ENCODE measurements at places on chromosomes 3 and 15. TPM values are rescaled to one million over a fixed set of nuclear protein-coding genes. Genes with fewer than 3 reads are reported as not detected.

- peak; percentile 66 for DNase-seq
- H3K27me3 ChIP-seq: no peaks in the 10 kb centered on the region
- H3K36me3 ChIP-seq: peaks cover 51% of the 10 kb centered on the region
These were observed 223.4 kb upstream of the CGNL1 start for GRCh38 chr15:57152666-57153539.

DNA sequence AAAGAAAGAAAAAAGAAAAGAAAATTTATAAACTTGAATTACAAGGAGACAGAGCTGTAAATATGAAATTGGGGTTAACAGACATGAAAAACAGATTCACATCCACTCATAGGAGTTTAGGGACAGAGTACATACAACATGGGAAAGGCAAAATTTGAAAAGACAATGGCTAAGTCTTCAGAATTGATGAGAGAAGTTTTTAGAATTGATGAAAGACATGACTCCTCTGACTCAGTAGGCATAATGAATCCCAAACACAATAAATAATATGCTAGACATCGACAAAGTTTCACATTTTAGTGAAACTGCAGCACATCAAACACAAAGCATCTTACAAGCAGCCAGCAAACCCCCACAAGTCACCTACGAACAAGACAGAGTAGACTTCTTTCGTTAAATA lies 84.4 kb upstream of the MELTF start:
- H3K27me3 ChIP-seq: no peaks in the 10 kb centered on the region
- DNase-seq: no peak
- H3K27ac ChIP-seq: no peak overlapping the region

DNA sequence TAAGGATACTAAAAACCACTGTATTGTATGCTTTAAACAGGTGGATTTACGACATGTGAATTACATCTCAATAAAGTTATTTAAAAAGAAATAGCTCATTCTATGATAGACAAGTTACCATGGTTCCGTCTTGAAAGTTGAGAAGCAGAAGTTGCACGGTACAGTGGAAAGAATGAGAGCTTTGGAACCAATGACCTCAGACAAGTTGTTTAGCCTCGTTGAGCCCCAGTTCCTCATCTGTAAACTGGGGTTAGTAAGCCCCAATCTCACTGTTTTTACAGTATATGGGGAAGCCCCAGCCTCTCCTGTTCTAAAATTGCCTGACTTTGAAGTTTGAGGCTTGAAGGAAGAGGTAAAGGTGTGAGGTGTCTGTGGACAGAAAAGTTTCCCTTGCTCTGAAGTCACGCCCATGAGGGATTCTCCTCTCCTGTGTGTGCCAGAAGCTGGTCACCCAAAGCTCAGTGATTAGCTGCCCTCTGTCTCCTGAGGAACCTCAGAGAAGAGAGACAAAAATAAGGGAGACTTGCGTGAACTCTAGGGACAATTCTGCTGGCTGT lies 10.0 kb downstream of the CRYGS start:
- peak overlapping the region; percentile 100 for H3K27ac ChIP-seq
- H3K36me3 ChIP-seq: peaks cover 16% of the 10 kb centered on the region
- H3K4me1 ChIP-seq: peaks cover 52% of the 10 kb centered on the region
- no peaks in the 10 kb centered on the region for H3K27me3 ChIP-seq
- peak overlapping the region; percentile 78 for H3K4me3 ChIP-seq

Gene SLCO3A1
- 13.4 TPM for total RNA-seq

DNA sequence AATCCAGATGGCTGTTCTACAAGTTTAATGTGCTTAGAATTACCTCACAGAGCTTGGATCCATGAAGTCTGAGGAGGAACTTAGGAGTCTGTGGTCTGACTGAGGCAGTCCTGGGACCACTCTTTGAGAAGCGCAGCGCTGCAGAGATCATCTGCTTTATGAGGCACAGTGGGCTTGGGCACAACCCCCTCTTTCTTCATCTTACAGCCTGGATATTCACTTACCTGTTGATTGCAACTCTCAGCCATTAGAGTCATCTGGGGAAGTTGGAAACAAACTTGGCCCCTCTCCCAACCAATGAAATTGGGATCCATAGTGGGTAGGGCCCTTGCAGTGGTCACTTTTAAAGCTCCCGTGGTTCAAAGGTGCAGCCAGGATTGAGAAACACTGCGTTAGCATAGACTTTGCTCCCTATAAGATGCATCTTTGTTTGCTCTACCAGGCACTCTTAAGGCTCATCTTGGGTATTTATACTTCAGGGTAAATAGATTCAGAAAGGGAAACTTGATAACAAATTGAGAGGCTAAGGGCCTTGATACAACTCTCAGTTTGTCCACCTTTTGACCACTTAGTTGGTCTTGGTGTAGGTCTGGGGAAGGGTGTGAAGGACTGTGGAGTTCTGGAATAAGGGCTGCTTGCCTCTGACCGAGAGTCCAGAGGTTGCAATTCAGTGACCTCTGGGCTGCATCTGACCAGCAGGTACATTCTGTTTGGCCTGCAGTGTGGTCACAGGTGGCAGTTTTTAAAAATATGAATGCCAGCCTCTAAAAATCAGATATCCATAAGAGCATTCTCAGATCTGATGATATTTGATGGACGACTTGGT lies 22.8 kb downstream of the FEM1B start:
- peaks cover 26% of the 10 kb centered on the region for H3K4me1 ChIP-seq
- H3K36me3 ChIP-seq: peaks cover 6% of the 10 kb centered on the region
- H3K27ac ChIP-seq: no peak overlapping the region
- no peak for DNase-seq
- no peak overlapping the region for H3K4me3 ChIP-seq

GRCh38 chr3:38455639-38456430 lies 2.1 kb downstream of the ACVR2B start:
- H3K36me3 ChIP-seq: peaks cover under 1% of the 10 kb centered on the region
- peaks cover 17% of the 10 kb centered on the region for H3K4me1 ChIP-seq
- H3K27ac ChIP-seq: peak overlapping the region; percentile 78
- H3K27me3 ChIP-seq: peaks cover 10% of the 10 kb centered on the region
- no peak for DNase-seq
- H3K4me3 ChIP-seq: peak overlapping the region; percentile 99

GRCh38 chr3:31732548-31732947 lies 199.8 kb downstream of the STT3B start:
- no peaks in the 10 kb centered on the region for H3K4me1 ChIP-seq
- no peaks in the 10 kb centered on the region for H3K36me3 ChIP-seq
- H3K27me3 ChIP-seq: no peaks in the 10 kb centered on the region

Gene CDCP1
- 3.2 TPM for total RNA-seq

- DNase-seq: no peak
- no peaks in the 10 kb centered on the region for H3K36me3 ChIP-seq
- H3K4me1 ChIP-seq: no peaks in the 10 kb centered on the region
- H3K4me3 ChIP-seq: no peak overlapping the region
These were observed 128.1 kb downstream of the IQCH start for GRCh38 chr15:67382723-67383122.

GRCh38 chr3:42961633-42962032 lies 17.5 kb upstream of the GASK1A start:
- H3K27me3 ChIP-seq: peaks cover 10% of the 10 kb centered on the region
- H3K36me3 ChIP-seq: no peaks in the 10 kb centered on the region
- H3K27ac ChIP-seq: no peak overlapping the region
- peaks cover 2% of the 10 kb centered on the region for H3K4me1 ChIP-seq
- peak; percentile 64 for DNase-seq

GRCh38 chr3:132008837-132009236 lies 26.0 kb downstream of the CPNE4 start:
- H3K27ac ChIP-seq: no peak overlapping the region
- no peak overlapping the region for H3K4me3 ChIP-seq
- H3K36me3 ChIP-seq: no peaks in the 10 kb centered on the region
- no peaks in the 10 kb centered on the region for H3K27me3 ChIP-seq
- no peak for DNase-seq

Gene CPNE9
- total RNA-seq: 0.17 TPM

DNA sequence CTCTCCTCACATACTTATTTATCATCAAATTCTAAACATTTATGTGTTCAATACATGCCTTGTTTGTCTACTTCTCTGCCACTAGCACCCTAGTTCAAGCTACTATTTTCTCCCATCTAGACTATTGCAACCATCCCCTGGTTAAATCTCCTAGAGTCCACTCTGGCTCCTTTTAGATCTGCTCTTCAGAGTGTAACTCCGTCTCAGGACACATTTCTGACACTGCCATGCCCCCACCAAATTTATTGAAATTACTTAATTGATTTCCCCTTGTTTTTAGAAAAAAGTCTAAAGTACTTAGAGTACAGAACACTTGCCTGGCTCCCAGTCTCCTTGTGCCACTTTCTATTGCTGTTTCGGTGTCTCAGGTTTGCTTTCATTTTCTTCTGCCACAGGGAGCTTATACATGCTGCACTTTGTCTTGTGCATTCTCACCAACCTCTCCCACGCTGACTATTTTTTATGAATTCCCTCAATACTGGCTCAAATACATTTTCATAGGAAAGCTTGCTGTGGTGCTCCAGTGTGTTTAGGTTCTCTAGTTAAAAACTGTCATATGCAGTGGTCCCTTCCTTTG lies 792.3 kb downstream of the DIPK2A start:
- no peaks in the 10 kb centered on the region for H3K27me3 ChIP-seq
- H3K4me1 ChIP-seq: no peaks in the 10 kb centered on the region

- H3K4me3 ChIP-seq: no peak overlapping the region
- no peak overlapping the region for H3K27ac ChIP-seq
These were observed 77.4 kb downstream of the DGKG start for GRCh38 chr3:186284661-186285060.

DNA sequence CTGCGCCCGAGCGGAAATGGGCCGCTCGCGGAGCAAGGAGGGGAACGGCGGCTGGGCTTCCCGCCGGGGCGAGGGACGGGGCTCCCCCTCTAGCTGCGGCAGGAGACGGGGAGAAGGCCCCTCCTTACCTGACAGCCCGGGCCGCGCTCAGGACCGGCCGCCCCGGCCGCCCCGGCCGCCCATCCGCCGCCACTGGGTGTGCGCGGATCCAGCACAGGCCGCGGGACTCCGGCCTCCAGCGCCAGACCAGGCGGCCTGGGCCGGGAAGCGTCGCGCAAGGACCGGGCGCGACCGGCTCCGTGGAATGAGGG lies 296 bp downstream of the TPRA1 start:
- no peaks in the 10 kb centered on the region for H3K27me3 ChIP-seq
- peak overlapping the region; percentile 82 for H3K4me3 ChIP-seq
- peak; percentile 85 for DNase-seq
- H3K4me1 ChIP-seq: peaks cover 22% of the 10 kb centered on the region
- H3K27ac ChIP-seq: peak overlapping the region; percentile 93
- peaks cover 5% of the 10 kb centered on the region for H3K36me3 ChIP-seq

Gene ANKUB1
- total RNA-seq: not detected
